ENCODE measurements at places on chromosomes 4 and X.

DNA sequence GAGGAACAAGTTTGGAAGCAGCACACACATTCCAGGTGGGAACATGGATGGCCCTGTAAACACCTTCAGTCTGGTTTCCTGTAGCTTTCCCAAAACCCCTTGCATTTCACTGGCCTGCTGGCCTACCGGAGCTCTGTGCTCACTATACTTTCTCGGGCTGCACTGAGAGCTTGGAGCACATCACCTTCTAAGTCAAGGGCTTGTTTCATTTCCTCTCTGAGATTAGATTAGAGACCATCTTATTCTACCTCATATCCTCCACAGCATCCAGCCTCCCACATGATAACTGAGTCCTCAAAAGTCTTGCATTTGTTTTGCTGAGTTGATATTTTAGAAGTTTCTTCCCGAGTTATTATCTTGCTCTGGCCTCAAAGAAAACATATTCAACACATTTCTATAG, 147.7 kb downstream of the RASL11B start:
- no peak for DNase-seq

GRCh38 chrX:83535417-83536196, 27.5 kb downstream of the POU3F4 start:
- DNase-seq, result no peak

GRCh38 chr4:128009428-128009827, 44.2 kb downstream of the ABHD18 start:
- no peak for DNase-seq

- no peak for DNase-seq
Measured at GRCh38 chr4:10321931-10322330, 135.3 kb downstream of the ZNF518B start.

DNA sequence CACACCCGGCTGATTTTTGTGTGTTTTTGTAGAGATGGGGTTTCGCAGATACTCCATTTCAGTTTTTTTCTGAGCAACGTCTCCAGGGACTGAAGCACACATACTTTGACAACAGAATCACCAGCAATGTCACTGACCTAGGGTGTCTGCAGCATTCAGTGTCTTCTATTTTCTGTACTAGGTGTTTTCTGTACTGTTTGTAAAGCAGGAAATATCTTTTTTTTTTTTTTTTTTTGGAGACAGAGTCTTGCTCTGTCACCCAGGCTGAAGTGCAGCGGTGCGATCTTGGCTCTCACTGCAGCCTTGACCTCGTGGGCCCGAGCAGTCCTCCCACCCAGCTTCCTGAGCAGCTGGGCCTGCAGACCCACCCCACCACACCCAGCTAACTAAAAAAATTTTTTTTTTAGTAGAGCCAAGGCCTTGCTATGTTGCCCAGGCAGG, 8.9 kb downstream of the ADD1 start:
- no peak for DNase-seq

GRCh38 chr4:189185810-189186432, 754.8 kb upstream of the FRG1 start:
- DNase-seq, result no peak

DNA sequence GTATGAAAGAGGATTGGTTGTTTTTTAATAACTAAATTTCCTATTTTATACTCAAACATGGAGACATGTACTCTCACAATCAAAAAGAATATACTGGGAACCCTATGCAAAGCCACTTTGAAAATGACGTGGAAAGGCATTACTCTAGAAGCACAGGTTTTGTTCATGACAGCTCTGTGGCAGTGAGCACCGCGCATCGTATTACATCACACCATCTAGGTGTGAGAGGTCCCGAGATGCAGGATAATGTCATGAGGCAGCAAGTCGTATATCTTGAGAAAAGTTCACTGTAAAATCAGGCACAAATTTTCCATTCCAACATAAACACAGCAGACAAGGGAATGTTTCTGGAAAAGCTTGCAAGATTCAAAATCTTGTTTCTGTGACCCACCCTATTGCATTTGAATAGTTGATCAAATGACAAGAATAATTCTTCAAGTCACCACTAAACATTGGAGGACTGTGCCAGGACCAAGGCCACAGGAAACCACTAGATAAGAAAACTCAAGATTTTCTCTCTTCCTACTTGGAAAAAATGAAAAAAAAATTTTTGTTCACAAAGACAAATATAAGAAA, 127.6 kb downstream of the LDB2 start:
- DNase-seq, result no peak

- DNase-seq, result no peak
Measured at GRCh38 chrX:43970528-43970927, 2.7 kb downstream of the NDP start.

GRCh38 chr4:79211490-79211889, 114.4 kb downstream of the NAA11 start:
- DNase-seq, result no peak

- DNase-seq, result no peak
Measured at GRCh38 chrX:65598559-65599147, 64.1 kb upstream of the LAS1L start.

- no peak for DNase-seq
Measured at GRCh38 chr4:126899331-126899801, 733.4 kb upstream of the INTU start.

DNA sequence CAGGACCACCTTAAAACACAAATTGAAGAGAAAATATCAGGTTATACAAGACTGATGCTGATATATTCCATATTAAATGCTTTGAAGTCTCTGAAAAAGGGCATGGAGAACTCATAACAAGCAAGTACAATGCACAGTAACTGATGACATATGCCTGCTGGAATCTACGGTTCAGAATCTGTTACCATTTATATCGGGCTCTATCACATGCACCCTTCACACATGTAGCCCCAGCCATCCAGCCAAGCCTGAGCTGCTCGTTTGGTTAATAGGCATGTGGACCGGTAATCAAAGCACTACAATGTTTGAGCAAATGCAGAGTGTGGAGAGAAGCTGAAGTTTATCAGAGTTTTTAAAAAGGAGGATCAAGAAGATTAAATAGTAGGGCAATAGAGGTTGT, 11.8 kb downstream of the COMMD8 start:
- no peak for DNase-seq

DNA sequence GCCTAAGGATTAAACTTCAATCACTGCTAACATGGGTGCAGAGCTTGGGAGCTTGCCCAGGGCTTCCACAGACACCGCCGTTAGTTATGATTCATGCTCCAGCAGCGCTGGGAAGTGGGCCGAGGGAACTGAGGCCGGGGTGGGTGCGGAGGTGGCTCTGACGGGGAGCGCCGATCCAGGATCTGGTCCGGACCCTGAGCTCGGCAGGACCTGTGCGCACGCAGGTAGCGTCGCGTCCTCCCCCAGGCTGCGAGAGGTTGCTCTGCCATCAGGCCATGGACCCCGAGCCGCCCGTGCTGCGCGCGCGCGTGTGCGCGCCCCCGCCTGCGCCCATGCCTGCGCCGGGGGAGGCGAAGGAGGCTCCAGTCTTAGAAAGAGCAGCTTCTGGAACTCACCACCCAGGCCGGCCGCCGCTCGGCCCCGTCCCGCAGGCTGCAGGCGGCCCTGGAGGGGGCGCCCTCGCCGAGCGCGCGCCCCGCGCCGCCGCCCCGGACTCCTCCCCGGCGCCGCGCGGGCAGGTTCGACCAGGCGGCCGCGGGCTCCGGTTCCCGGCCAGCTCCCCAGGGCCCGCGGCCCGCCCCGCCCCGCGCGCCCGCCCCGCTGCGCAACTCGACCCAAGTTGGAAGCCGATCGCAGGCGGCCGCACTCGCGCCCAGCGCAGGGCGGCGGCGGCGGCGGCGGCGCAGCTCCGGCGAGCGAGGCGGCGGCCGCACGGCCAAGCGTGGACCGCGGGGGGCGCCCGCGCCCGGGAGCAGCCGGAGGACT, 732 bp upstream of the ADRA2C start:
- no peak for DNase-seq

DNA sequence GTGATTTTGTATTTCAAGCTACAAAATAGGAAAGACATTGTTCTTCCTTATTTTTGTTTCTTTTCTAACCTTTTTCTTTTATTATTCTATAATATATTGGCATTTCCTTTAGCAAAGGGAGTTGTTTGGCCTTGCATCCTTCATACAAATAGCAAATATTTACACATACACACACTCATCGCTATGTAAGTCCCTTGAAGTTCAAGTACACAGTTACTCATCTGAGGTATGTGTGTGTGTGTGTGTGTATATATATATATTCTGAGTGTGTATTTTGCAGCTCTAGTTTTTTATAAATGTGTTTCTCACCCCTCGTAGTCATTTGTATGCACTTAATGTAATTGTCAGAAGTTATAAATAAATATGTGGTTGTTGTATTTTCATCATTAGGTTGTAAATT, 724.8 kb upstream of the MAGEB2 start:
- DNase-seq, result no peak

- DNase-seq, result no peak
Measured at GRCh38 chr4:141851246-141851891, 215.0 kb downstream of the IL15 start.

GRCh38 chrX:40952855-40953254, 132.4 kb upstream of the USP9X start:
- DNase-seq, result no peak

GRCh38 chr4:56480691-56481090, 13.3 kb downstream of the SRP72 start:
- DNase-seq, result no peak

DNA sequence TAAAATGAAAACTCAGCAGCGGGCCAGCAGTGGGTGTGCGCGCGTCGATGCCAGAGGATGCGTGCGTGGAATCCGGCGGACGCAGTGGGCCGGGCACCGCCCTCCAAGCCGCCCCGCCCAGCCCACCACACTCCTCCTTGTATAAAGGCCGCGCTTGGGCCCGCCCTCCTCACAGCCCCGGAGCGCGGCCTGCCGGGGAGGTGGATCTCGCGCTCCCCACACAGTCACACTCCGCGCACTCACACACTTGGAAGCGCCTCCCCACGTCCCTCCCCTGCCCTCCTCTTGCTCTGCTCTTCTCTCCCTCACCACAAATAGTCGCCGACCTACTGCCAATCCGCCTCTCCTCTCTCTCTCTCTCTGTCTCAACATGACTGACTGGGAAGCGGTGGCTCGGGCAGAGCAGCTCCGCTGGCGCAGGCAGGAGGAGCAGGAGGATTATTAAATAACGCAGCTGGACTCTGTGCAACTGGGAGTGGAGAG, at the start of gene CCSER1:
CCSER1 (plus strand) TSS at position 172 of the 483 bp plus-strand sequence.
- no peak for DNase-seq

DNA sequence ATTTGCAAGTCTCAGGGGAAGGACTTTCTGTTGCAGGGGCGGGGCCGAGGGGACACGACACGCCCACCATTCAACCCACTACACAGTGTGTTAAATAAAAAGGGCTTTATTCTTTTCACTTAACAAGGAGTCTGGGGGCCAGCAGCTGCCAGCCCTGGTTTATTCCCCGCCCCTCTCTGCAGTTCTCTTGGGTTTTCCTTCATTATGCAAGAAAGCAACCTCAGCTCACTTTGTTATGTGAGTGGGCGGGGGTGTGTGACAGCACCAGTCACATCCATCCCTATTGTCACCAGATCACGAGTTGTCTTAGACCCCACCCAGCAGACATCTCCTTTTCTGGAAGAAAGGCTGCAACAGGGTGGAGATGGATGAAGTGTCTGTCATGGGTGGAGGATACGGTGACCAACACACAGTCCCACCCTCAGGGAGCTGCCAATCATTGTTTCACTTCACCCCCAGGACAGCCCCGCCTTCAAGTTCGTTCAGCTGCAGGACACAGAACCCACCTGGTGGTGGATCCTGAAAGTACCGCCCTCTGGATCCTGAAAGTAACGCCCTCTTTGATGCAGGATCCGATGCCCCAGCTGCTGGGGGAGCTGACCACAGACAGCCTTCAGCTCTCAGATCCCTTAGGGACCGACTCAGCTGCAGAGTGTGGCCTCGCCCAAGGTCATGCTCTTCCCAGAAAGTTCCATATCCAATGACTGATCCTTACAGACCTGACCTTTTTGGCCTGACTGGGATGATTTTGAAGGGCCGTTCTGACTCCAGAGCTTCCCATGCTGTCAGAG, 79.6 kb downstream of the SMIM20 start:
- DNase-seq, result no peak

DNA sequence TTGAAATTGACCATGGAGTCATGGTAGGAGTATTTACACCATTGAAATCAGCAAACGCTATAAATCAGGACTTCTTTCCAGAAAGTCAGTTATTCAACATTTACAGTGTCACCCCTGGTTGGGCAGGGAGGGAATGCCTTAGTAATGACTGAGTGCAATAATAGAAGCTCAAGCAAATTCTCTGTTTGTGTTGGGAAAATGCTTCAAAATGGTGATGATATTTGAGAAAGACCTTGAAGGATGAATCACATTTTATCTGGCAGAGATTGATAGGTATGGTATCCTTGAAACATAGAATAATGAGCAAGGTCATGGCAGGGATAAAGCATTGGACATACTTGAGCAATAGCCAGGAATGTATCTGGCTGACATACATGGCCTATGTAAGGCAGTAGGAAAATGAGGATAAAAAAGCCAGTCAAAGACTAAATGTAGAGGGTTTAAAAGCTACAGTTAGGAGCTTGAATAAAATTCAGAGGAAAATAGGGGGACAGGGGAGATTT, 248.7 kb downstream of the FMR1NB start:
- no peak for DNase-seq

GRCh38 chrX:154028502-154029184, 8.9 kb upstream of the IRAK1 start:
- DNase-seq, result no peak

DNA sequence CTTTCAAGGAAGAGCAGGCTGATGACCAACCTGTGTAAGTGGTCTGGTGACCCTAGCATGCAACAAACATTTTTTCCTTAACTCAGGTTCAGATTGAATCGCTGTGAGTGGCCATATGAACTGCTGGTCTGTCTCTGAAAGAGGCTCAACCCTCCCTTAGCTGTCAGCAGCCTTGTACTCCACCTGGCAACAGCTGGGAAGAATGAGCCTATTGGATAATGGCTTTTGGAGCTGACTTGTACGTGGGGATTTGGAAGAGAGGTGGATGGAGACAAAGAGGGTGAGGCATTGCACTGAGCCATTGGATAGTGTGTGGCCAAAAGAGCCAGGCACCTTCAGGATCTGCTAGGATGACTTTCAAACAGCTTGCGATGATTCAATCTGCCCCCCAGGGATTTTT, 35.7 kb upstream of the BMP15 start:
- no peak for DNase-seq

- DNase-seq, result no peak
Measured at GRCh38 chr4:152917543-152918395, 18.4 kb upstream of the FHDC1 start.

- no peak for DNase-seq
Measured at GRCh38 chrX:71253253-71254091, 468 bp downstream of the ZMYM3 start.

DNA sequence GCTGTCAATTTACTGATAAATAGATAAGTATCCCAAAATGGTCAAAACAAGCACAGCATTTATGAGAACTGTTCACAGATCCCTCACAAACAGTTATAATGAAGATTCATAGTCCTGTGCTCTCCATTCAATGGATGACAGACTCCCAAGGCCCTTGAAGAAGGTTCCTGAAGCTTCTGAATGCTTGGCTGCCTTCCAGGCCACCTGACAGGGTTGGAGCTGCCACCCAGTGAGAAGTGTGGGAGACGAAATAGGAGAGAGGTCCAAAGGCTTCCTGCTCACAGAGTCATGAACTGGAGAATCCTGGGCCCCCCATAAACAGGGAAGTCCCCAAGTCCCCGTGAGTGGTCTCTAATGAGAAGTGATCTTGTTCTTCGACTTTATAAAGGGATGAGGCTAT, 26.0 kb upstream of the ANXA3 start:
- DNase-seq, result no peak

- DNase-seq, result no peak
Measured at GRCh38 chr4:145785391-145786008, 105.6 kb downstream of the C4orf51 start.

Measured in stimulated activated CD8-positive, alpha-beta memory T cell treated with anti-CD3 and anti-CD28 coated beads, Interleukin-4, amount 100 ng/mL, for 1 hour (primary cell).